ENCODE measurements at places on chromosomes 13 and 19. TPM values are rescaled to one million over a fixed set of nuclear protein-coding genes. Genes with fewer than 3 reads are reported as not detected.
A peak's percentile ranks its signal among the peaks of the same experiment; 100 is the strongest.

Gene FXYD3
- total RNA-seq, result not detected

Gene RASL11A
- total RNA-seq, result 3.0 TPM

Gene MYPOP
- 3.9 TPM for total RNA-seq

Gene ASPDH
- not detected for total RNA-seq

Gene SHISA7
- total RNA-seq, result not detected

Gene P2RY11
- 64.0 TPM for total RNA-seq

Gene GIPC3
- 0.32 TPM for total RNA-seq

Gene CYP2A6
- total RNA-seq, result 0.27 TPM

Gene NANOS3
- 0.80 TPM for total RNA-seq

DNA sequence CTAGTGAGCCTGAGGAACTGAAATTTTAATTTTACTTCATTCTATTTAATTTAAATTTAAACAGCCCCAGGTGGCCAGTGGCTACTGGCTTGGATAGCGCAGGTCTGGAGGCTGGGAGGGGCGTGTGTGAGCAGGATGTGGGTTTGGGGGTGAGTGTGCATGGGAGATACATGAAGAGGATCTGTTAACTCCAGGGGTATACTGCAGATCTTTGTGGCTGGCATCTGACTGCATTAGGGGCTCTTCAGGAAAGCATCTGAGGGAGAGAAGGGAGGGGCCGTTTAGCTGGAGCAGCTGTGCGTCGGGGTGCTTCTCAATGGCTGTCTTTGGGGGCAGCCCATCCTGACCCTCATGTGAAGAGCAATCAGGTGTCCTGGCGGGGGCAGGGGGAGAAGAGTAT lies 6.8 kb downstream of the SHANK1 start:
- H3K27ac ChIP-seq, result peak overlapping the region; percentile 7
- no peak overlapping the region for H3K4me3 ChIP-seq
- H3K27me3 ChIP-seq, result peaks cover 11% of the 10 kb centered on the region
- peaks cover 25% of the 10 kb centered on the region for H3K4me1 ChIP-seq
- no peak for DNase-seq
- no peaks in the 10 kb centered on the region for H3K36me3 ChIP-seq

DNA sequence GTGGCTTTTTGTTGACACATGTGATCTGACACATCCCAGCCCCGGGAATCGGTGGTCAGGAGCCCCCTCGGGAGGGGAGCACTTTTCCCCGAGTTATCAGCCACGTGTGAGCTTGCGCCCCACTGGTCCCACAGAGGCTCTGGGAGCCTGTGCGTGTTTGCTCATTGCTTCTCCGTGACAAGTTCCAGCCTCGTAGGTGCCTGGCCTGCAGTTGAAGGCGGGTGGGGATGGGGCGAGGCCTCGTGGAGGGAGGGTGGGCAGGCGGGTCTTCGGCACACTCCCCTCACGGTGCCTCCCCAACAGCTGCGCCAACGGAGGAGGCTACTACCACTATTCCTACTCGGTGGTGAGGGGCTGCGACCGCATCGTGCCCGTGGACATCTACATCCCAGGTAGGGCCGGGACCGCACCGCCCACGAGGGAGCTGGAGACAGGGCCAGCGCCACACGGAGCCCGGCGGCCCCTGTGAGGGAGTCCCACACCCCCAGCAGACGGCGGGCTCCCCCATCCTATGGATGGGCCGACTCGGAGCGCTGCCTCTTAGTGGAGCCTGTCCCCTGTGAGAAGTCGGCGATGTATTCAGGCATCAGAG lies 8.3 kb downstream of the GAMT start:
- no peak for DNase-seq
- peaks cover 18% of the 10 kb centered on the region for H3K36me3 ChIP-seq
- no peak overlapping the region for H3K27ac ChIP-seq
- H3K4me3 ChIP-seq, result no peak overlapping the region

DNA sequence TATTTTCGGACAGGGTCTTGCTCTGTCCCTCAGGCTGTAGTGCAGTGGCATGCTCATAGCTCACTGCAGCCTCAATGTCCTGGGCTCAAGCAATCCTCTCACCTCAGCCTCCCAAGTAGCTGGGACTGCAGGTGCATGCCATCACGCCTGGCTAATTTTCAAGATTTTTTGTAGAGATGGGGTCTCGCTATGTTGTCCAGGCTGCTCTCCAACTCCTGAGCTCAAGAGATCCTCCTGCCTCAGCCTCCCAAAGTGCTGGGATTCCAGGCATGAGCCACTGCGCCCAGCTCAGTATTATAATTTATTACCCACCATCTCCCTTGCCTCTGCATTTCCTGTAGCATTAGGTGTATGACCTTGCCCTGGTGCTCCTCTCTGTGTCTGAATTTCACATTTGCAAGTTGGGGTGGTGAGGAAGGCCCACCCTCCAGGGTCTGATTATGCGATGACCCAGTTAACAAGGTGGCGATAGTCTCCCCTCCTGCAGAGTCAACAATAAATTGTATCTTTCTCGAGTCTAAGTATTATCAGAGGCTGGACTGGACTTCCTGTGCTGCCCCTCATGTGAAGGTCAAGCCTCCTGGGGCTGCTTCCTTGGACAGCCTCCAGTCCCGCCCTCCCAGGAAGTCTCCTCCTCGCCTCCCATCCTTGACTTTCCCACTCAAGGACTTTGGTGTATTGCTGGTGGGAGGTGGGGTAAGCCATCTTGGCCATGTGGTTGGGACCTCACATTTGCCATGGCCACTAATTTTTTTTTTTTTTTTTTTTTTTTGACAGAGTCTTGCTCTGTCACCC lies 1.5 kb upstream of the TUBB4A start:
- no peak for DNase-seq
- H3K27me3 ChIP-seq, result peaks cover 6% of the 10 kb centered on the region
- no peaks in the 10 kb centered on the region for H3K36me3 ChIP-seq
- no peak overlapping the region for H3K27ac ChIP-seq
- H3K4me3 ChIP-seq, result no peak overlapping the region
- H3K4me1 ChIP-seq, result peaks cover 8% of the 10 kb centered on the region

DNA sequence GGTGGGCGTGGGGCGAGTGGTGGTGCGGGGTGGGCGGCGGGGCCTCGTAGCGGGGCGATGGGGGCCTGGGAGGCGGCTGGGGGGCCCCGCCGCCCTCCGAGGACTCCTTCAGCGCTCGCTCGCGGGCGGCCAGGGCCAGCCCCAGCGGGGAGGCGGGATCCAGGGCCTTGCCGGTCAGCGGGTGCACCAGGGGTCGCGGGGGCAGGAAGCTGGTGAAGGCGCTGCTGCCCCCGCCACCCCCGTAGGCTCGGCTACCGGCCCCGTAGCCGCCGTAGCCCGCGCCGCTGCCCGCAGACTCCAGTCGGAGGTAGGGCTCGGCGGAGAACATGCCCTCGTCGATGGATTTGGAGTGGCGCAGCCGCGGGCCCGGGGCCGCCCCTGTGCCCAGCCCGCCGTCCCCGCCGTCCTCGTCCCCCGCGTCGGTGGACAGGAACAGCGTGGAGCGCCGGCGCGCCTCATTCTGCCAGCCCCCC lies 18.6 kb downstream of the C19orf81 start:
- no peak overlapping the region for H3K27ac ChIP-seq
- no peaks in the 10 kb centered on the region for H3K36me3 ChIP-seq
- no peak for DNase-seq
- H3K4me3 ChIP-seq, result no peak overlapping the region
- peaks cover 1% of the 10 kb centered on the region for H3K4me1 ChIP-seq

GRCh38 chr19:39704181-39705044 lies at the start of gene LGALS14:
TSS of gene LGALS14 (plus strand) at chr19:39704481. CDS start at chr19:39704529, 48 bp downstream.
- H3K4me1 ChIP-seq, result peaks cover 21% of the 10 kb centered on the region
- DNase-seq, result peak; percentile 8
- H3K27me3 ChIP-seq, result peaks cover 12% of the 10 kb centered on the region
- H3K36me3 ChIP-seq, result peaks cover 2% of the 10 kb centered on the region

DNA sequence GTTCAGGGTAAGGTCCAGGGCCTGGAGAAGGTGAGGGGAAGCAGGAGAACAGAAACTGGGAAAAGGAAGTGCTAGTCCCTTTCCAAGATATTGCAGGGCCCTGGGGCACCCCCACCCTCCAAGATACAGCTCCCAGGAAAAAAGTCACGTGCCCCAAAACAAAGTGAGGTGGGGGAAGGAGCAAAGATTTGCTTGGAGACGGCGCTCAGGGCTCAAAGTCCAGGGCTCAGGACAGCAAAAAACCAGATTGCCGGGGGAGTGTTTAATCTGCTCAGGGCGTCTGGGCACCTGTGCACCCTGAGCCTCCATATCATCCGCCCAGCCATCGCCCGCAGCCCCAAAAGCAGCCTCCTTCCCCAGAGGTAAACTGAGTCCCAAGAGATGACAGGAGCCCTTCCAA lies 6.3 kb downstream of the SMIM24 start:
- no peaks in the 10 kb centered on the region for H3K36me3 ChIP-seq
- no peak for DNase-seq
- no peaks in the 10 kb centered on the region for H3K27me3 ChIP-seq

GRCh38 chr13:37598597-37598996 lies at the start of gene POSTN:
TSS of gene POSTN (minus strand) at chr13:37598768. CDS start at chr13:37598726, 42 bp downstream.
- no peaks in the 10 kb centered on the region for H3K27me3 ChIP-seq
- no peaks in the 10 kb centered on the region for H3K36me3 ChIP-seq
- no peak within 1 kb of the TSS for H3K27ac ChIP-seq
- H3K4me3 ChIP-seq, result no peak within 1 kb of the TSS
- no peak for DNase-seq

- H3K4me3 ChIP-seq, result no peak overlapping the region
- H3K36me3 ChIP-seq, result no peaks in the 10 kb centered on the region
- DNase-seq, result no peak
- no peaks in the 10 kb centered on the region for H3K4me1 ChIP-seq
Measured at GRCh38 chr19:34493038-34493648, 11.6 kb downstream of the WTIP start.

GRCh38 chr13:61162106-61162505 lies 253.5 kb downstream of the PCDH20 start:
- DNase-seq, result no peak
- no peaks in the 10 kb centered on the region for H3K4me1 ChIP-seq
- no peaks in the 10 kb centered on the region for H3K36me3 ChIP-seq
- no peak overlapping the region for H3K4me3 ChIP-seq
- H3K27ac ChIP-seq, result no peak overlapping the region

DNA sequence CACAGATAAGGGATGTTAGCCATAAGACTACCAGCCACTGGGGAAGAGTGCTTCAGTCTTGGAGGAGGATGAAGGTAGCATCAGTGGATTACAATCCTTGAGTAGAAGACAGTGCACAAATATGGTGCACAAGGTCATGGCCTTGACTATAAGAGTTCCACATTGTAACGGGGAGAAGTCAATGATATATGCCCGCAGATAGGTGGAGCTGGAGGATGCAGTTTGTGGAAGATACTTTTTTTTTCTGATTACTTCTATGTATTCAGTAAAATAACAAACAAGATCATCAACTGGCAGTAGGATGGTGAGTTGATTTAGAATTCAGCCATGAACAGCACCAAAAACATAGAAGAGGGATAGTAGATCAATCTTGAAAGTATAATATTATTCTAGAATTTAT lies 926.8 kb upstream of the MIR17HG start:
- no peaks in the 10 kb centered on the region for H3K27me3 ChIP-seq
- no peak overlapping the region for H3K4me3 ChIP-seq
- no peaks in the 10 kb centered on the region for H3K36me3 ChIP-seq
- H3K27ac ChIP-seq, result no peak overlapping the region

- H3K27ac ChIP-seq, result no peak overlapping the region
- no peaks in the 10 kb centered on the region for H3K4me1 ChIP-seq
- peak; percentile 5 for DNase-seq
Measured at GRCh38 chr13:46721054-46721453, 75.9 kb downstream of the ESD start.

- peaks cover 21% of the 10 kb centered on the region for H3K36me3 ChIP-seq
- H3K27ac ChIP-seq, result no peak overlapping the region
- no peak for DNase-seq
- H3K4me3 ChIP-seq, result no peak overlapping the region
- H3K27me3 ChIP-seq, result no peaks in the 10 kb centered on the region
- peaks cover 10% of the 10 kb centered on the region for H3K4me1 ChIP-seq
Measured at GRCh38 chr13:42981317-42981716, 10.7 kb downstream of the EPSTI1 start.

DNA sequence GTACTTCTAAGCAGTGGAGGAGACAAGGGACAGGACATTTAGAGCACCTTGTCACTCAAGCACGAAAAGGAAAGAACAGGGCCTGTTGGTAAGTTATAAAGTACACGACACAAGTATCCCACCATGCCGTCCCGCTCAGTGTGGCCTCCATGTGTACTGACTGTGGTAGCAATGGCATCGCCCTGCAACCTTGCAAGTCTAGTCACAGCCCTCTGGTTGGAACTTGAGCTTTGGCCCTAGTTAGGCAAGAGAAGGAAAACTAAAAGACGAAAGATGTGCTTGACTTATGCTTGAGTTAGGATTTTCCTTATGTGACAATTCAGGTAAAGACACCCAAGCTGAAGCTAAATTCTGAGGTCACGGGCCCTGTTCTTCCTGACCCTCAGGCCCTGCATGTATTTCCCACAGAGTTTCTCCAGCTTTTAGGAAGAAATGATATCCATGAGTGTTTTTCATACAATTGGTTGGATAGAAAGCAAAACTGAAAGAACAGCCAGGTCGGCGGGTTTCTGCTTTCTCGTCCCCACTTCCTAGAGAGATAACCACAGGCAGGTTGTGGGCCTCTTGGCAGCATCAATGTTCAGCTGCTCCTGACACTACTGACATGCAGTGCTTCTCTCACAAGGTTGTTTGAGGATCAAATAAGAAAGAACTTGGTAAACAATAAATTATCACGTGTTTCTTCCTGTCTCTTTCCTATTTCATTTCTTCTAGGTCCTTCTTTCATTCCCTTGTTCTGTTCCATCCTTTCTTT lies 216.2 kb downstream of the IRS2 start:
- H3K4me1 ChIP-seq, result peaks cover 17% of the 10 kb centered on the region
- H3K27ac ChIP-seq, result peak overlapping the region; percentile 63
- H3K4me3 ChIP-seq, result no peak overlapping the region
- DNase-seq, result peak; percentile 41

- no peak for DNase-seq
- H3K4me1 ChIP-seq, result no peaks in the 10 kb centered on the region
- no peak overlapping the region for H3K4me3 ChIP-seq
- no peaks in the 10 kb centered on the region for H3K36me3 ChIP-seq
- peaks cover 3% of the 10 kb centered on the region for H3K27me3 ChIP-seq
Measured at GRCh38 chr13:75010941-75011340, 471.0 kb downstream of the TBC1D4 start.

DNA sequence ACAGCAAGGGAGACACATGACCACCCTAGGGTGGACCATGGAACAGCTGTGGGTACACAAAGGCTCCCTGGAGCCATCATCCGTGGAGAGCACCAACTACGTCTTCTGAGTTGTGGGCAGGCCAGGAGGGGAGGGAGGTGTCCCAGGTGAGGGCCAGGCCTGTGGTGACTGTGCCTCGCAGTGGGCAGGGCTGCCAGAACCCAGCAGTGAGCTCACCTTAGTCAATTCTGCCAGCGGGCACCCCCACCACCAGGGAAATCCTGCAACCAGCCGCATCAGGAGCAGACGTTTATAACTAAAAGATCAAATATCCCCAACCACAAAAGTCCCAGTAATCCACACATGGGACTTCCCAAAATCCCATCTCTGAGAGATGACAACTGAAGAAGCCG lies 19.6 kb downstream of the ELL start:
- no peak overlapping the region for H3K4me3 ChIP-seq
- no peaks in the 10 kb centered on the region for H3K36me3 ChIP-seq
- H3K27ac ChIP-seq, result no peak overlapping the region
- peaks cover 76% of the 10 kb centered on the region for H3K4me1 ChIP-seq
- no peaks in the 10 kb centered on the region for H3K27me3 ChIP-seq
- no peak for DNase-seq
